Muscle of leg (tissue), 16 donors: ENCODE measurements at places on chromosomes 2 and 18.

DNA sequence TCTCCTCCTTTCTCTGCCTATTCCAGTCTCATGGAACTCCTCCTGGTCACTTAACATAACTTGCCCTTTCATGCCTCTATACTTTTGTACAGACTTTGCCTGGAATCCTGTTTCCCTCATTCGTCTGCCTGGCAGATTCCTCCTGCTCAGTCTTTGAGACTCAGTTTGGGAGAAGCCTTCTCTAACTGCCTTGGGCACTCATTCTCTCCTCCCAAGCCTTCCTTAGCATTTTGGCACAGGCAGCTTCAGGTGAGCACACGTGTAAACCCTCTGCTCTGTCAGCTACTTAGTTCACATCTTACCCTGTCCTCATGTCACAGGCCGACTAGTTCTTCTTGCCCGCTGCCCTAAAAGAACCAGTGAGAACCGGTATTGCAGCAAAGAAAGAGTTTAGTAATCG is 6.0 kb upstream of the FAM98A start:
- no peak for DNase-seq

GRCh38 chr2:17878281-17879136 is at the start of gene KCNS3:
Gene KCNS3, plus strand, starts transcription at chr2:17878667. Its CDS starts 52,342 bp downstream, at chr2:17931009.
- DNase-seq: peak; percentile 62

GRCh38 chr2:224111576-224111975 is 72.5 kb upstream of the SERPINE2 start:
- DNase-seq: no peak

DNA sequence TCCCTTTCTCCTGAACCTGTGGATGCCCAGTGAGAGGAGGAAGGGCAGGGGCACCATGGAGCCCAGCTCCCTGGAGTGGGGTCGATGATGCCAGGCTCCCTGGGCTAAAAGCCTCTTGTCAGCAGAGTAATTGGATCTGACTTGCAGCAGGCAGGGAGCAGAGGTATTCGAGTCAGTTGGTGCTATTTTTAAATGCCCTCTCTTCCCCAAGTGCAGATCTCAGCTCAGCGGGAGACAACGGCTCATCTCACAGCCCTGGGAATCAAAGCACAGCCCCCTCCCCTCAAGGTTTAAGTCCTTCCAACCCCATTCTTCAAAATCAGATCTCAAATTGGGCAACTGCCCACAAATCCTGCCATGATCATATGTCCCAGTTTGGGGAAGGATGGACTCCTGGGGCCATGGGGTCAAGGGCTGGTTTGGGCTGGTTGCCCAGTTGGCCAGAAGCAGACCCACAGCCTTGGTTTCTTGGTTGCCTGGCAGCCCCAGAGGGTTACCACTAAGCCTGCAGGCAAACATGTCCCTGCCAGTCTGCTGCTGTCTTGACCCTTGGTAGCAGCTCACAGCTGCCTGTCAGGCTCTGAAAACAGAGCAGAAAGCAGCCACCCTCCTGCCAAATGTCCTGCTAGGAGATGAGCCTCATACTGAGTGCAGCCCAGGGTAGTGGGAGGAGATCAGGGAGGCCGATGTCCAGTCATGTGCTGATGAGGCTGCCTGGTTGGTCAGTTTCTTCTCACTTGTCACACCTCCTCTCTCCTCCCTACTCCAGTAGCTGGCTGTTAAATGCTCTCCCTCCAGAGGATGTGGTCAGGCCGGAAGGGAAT is 244.9 kb downstream of the LOXHD1 start:
- DNase-seq: peak; percentile 86

GRCh38 chr18:42157878-42158277 is 202.8 kb downstream of the PIK3C3 start:
- DNase-seq: peak; percentile 7

- no peak for DNase-seq
Measured at GRCh38 chr18:35174745-35175144, 66.1 kb upstream of the ZNF397 start.

DNA sequence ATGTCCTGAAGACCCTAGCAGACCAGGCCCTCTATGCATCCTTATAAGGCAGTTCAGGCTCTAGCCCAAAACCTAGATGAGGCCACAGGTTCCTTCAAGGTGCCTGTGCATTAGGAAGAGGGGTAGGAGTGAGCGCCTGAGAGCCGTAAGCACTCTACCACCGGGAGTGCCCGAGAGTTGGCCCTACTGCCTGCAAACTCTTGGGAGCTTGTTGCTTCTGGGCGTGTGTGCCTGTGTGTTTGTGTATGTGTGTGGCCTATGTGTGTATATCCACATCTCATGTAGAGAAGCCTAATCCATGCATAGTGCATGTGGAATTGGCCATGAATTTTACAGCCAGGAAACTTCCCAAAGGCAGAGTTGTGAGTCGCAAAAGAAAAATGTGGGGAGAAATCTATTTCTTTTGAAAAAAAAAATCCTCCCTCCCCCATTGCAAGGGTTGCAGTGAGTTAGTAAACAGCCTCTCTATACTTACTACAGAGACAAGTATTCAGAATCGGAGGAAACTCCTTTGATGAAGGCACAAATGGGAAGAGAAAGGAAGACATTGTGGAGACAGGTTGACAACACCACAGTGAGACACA is 96.8 kb downstream of the ADD2 start:
- DNase-seq: no peak

DNA sequence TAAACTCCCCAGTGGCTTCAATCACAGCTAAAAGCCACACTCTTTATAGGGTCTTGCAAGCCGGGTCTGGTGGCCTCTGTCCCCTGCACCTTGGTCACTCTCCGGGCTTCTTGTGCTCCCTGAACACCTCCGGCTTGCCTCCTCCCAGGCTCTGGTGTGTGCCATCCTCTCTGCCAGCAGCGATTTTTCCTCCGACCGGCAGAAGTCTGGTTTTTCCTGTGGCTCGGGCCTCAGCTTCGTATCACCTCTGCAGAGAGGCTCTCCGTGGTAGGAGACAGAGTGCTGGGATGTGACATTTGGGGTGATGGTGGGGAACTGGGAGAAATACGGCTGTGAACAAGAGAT is 58.8 kb upstream of the HPCAL1 start:
- no peak for DNase-seq

GRCh38 chr2:192194265-192194865 is 368 bp downstream of the TMEFF2 start:
- DNase-seq: peak; percentile 66

- DNase-seq: peak; percentile 43
Measured at GRCh38 chr2:68318914-68319397, 793 bp downstream of the CNRIP1 start.

GRCh38 chr2:86543793-86544192 is 19.4 kb downstream of the CHMP3 start:
- DNase-seq: no peak

DNA sequence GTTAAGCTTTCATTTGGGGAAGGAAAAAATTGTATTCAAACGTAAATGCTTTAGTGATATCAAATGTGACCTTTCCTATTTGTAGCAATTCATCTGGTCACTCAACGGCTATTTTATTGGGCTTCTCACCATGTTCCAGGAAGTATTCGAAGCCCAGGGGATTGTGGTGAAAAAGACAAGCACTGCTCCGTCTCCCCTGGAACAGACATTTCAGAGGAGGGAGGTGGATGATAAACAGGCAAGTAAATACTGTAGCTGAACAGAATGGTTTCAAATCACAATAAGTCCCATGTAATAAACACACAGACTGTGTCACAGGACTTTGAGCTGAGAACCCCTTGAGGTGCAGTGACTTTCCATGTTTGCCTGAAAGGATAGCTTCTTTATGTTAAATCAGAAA is 464.7 kb upstream of the HNRNPA3 start:
- DNase-seq: peak; percentile 77

DNA sequence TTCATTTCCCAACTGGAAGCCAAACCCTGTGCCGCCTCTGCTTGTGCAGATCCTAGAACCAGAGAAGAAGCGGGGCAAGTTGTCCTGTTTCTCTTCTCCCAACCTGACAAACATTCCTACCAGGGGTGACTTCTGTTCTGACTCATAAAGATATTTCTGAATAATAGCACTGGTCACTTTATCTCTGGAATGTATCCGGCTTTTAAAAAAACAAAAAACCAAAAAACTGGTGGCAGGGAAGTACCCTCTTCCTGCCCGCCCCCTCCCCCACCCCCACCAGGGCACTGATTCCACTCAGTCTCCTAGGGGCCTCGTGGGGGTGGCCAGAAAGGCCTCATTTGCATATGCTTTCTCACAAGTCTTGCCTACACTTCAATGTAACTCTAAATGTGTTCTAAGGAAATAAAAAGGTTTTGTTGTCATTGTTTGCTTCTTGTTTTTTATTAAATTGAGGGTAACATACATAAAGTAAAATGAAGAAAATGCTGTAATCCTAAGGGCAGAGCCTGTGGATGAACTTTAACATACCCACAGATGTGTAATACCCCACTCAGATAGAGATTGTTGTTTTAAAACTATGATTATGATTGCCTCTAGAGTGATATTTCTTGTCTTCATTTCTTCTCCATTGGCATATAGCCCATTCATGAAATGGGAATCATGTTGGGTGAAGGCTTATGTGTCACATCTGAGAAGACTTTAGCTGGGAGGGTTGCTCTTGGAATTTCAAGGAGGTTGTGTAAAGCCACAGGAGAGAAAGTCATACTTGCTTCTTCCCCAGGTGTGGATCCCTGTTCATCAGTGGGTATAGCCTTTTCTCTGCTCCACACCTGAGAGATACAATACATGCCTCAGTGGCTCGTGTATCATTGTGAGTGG is 5.3 kb upstream of the FOSL2 start:
- no peak for DNase-seq

- DNase-seq: no peak
Measured at GRCh38 chr2:157245144-157245840, 12.2 kb upstream of the GALNT5 start.

GRCh38 chr2:113169586-113169985 is 4.2 kb upstream of the PSD4 start:
- no peak for DNase-seq

DNA sequence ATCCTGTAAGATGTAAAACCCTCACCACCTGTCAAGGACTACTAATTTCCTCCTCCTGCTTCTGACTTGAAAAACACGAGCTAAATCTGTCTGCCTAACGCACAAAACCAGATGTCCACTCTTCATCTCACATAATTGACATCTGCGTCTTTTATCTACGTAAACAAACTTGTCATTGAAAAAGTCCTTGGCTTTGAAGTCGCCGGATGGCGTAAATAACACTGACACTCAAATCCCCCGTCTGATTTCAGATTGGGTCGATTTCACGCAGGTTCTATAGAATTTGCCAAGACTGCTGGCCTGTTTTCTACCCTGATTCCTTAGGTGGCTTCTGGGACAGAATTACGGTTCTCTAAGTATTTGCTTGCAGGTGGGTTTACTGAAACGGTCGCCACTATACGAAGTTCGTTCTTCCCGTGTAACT is 539 bp upstream of the MOB4 start:
- peak; percentile 71 for DNase-seq

DNA sequence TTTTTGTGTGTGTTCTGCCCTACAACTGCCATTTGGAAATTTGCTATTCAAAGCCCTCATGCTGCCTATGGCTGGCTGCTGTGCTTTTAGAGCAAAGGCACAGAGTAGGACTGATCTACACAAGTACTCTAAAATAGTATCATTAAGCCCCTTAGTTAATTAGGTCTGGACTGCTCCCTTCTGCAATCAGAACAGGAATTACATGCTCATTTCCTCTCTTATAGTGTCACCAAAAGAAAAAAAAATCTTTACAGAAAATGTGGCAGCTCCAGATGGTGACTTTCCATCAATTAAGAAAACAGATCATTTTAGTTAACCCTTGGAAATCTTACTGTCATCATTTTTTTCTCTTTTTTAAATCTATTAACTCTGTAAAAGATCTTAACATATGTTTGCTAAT is 337.5 kb downstream of the RIT2 start:
- DNase-seq: no peak

DNA sequence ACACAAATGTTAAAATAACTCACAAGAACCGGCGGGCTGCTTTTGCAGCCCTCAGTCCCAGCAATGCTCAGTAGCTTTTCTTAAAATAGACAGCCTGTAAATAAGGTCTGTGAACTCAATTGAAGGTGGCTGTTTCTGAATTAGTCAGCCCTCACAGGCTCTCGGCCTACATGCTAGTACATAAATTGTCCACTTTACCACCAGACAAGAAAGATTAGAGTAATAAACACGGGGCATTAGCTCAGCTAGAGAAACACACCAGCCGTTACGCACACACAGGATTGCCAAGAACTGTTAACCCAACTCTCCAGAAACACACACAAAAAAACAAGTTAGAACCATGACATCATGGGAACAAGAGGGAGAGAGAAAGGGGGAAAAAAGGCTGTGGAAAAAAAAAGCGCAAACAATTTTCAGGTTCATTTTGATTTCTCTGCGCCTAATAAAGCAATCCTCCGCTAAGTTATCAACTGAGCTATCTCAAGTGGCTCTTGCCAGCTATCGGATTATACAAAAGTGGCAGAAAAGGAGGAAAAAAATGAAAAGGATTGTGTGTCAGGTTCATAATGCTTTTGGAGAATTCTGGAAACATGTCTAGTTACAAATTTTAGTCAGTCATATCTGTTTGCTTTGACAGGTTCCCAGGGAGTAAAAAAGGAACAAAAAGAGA is 89.1 kb downstream of the ZEB2 start:
- DNase-seq: peak; percentile 86

GRCh38 chr2:13662055-13662454 is 945.3 kb downstream of the TRIB2 start:
- DNase-seq: no peak

- no peak for DNase-seq
Measured at GRCh38 chr2:11564816-11565567, 31.1 kb downstream of the GREB1 start.
